ENCODE measurements at places on chromosomes 4 and X.

DNA sequence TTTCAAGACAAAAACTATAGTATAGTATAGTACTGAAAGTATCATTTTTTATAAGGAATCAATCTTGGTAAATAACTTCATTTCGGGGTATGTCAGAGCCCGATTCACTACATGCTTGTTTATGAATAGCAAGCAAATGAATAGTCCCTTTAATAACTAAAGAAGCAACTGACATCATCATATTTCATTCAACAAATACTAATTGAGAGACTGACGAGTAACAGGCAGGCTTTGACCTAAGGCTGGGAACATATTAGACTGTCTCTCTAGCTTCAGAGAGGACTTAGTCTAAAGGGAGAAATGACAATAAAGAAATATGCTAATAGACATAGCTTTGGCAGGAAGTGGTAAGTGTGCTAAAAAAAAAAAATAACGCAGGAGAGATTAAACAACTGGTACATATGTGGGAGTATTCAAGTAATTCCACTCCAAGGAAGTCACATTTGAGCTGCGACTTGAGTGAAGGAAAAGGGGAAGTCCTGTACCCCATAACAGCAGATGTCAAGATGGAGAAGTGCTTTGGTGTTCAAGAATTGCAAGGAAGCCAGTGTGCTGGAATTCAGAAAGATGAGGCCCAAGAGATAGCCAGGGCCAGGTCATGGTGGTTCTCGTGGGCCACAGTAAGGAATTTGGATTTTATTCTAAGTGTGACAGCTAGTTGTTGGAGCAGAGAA lies 284.9 kb downstream of the FBXO8 start:
- no peak for DNase-seq

DNA sequence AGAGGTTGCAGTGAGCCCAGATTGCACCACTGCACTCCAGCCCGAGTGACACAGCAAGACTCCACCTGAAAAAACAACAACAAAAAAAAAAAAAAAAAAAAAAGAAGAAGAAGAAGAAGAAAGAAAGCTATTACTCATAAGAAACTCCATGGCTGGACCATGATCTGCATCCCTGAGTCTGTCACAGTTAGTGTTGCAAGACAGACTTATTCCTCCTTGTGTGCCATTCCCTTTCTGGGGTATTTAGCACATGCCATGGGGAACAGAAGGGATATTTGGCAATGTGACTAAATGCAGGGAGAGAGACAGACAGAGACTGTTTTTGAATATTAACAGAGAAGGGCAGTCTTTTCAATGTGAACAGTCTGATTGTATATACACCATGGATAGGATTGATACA lies 16.7 kb upstream of the PDS5A start:
- no peak for DNase-seq

DNA sequence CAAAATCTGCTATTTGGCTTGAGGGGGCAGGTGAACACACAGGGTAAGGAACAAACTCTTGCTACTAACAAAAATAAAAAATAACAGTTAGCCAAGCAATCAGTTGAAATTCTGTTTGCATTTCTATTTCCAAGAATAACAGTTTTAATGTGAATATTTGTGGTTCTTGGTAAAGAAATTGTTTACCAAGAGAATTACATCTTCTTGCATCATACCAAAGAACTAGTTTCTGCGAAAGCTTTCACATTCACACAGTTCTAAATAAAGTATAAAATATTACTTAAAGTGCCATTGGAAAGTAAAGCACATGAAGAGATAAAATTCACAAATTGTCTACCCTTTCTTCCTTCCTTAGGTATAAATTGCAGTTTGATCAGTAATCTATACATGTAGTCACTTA lies 54.4 kb downstream of the KLHL4 start:
- DNase-seq: no peak

DNA sequence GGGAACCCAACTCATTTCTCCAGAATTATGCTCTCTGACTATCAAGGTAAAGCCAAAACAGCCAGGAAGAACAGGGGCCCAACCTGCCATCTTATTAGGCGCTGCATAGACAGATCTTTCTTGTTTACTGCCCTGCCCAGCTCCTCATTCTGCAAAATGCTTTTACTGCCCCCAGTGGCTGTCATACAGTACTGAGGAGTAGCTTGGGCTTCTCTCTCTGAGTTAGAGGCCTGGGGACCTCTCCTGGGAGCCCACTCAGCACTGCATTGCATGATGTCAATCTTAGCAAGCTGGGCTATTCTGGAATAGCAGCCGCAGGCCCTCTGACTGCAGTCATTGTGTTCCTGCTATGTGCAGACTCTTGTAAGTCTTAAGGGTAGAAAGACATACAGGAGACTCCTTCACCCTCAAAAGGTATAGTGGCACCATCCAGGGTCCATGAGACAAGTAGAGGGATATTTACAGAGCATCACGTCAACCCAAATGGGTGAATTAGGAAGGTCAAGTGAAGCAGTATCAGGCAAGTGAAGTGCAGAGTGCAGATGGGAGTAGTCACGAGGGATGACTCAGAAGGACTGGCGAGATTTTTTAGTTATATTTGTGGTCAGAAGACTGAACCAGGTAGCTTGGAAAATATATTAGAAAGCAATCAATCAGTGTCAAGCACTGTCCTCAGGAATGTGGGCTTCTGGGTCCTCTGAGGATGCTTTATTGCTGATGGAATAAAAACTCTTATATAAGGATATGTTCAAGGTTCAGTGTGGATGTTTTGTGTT lies 294.1 kb upstream of the SFRP2 start:
- no peak for DNase-seq

DNA sequence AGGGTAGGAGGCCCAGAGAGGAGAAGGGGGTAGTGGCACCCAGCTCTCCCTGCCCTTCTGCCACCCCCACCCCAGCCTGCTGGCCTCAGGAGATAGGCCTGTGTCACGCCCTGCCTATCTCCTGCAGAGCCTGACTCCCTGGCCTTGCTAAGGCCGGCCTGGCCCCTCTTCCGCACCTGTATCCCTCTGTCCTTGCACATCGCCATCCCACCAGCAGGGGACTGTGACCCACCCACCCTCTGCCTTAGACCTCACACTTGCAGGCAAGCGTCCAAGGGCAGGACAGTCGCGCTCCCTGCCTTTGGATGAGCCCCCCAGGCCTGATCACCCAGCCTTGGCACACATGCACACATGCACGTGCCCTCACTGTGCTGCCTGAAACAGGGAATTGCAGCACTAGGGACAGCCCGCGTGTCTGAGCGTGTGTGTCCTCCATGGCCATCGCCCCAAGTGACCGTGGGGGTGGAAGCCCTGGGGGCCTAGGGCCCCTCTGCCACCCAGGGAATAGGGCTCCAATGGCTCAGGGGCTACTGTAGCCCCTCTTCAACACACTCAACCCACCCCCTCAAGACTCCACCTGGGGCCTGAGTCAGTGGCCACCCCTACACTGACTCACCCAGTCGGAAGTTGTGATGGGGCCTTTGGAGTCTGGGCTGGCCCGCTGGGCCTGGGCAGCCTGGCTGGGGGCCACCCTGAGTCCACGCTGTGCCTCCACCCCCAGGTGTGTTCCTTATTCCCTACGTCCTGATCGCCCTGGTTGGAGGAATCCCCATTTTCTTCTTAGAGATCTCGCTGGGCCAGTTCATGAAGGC lies 2.1 kb downstream of the SLC6A8 start:
- no peak for DNase-seq

DNA sequence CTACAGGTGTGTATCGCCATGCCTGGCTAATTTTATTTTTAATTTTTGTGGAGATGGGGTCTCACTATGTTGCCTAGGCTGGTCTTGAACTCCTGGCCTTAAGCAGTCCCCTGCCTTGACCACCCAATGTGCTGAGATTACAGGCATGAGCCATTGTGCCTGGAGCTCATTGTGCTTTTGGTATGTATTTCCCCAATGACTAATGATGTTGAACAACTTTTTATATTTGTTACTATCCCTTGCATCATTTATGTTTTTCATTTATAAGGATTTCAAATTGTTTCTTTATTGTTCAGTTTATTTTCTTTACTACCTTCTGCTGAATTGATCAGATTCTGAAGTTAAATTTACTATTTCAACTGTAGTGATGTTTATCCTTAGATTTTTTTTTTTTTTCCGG lies 199.7 kb downstream of the CEP135 start:
- DNase-seq: no peak

GRCh38 chr4:48930654-48931053 lies 24.1 kb upstream of the OCIAD2 start:
- DNase-seq: no peak

DNA sequence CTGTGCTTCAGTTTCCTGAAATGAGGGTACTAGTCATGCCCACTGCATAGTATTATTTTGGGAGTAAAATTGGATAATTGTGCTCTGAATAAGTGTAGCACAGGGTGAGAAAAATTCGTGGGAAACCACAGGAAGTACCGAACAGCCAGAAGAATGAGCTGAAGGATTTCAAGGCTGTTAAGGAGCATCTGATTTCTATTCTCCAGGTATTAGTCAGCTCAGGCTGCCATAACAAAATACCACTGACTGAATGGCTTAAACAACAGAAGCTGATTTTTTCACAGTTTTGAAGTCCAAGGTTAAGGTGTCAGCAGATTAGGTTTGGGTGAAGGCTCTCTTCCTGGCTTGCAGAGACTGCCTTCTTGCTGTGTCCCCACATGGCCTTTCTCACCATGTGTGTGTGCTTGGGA lies 41.9 kb downstream of the WWC2 start:
- DNase-seq: no peak

GRCh38 chr4:176814770-176815169 lies 22.0 kb upstream of the VEGFC start:
- DNase-seq: no peak

DNA sequence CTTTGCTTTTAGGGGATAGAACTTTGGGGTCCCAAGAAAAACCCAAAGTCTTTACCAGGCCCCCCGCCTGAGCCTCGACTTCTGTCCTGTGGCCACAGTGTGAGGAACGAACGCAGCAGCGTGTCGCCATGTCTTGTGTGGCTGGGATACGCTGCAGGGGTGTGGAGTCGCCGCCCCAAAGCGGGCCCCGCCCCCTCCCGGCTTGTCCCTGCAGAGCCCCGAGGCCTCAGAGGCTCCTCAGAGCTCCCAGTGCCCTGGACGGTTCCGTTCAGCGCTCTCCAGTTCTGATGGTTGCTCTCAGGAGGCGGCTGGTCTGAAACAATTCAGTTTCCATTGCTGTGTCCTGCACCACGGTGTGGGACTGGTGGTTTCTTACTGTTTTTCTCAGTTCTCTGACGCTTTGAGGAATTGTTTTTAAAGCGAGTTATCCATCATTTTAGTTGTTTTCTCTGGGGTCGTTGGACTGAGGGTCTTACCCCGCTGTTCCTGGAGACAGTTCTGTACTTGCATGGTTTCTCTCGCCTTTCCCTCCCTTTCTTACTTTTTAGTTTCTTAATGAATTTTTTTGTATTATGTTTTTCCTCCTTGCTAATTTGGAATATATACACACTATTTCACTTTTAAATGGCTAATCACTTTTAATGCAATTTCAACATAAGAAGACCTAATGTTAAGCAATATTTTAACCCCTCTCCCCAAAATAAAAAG lies 1.6 kb upstream of the IDUA start:
- DNase-seq: peak; percentile 52

DNA sequence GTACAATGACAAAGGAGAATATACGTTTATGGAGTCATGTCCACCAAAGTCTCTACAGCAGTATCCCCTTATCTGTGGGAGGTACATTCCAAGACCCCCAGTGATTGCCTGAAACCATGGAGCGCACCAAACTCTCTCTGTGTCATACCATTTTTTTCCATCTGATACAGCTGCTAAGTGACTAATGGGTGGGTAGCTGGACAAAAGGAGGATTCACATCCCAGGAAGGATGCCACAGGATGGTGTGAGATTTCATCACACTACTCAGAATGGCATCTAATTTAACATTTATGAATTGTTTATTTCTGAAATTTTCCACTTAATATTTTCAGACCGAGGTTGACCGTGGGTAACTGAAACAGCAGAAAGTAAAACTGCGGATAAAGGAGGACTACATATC lies 49.8 kb upstream of the AGA start:
- DNase-seq: no peak

DNA sequence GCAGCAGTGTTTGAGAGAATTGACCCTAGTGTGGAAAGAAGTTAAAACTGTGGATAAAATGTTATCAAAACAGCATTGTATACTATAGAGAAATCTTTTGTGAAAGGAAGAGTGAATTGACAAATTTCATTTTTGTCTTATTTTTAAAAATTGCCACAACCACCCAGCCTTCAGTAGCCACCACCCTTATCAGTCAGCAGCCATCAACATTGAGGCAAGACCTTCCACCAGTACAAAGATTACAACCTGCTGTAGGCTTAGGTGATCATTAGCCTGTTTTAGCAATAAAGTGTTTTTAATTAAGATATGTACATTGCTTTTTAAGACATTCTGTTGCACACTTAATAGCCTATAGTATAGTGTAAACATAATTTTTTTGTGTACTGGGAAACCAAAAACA lies 91.1 kb downstream of the NFKB1 start:
- DNase-seq: no peak

GRCh38 chr4:38968668-38969067 lies 63.5 kb downstream of the TMEM156 start:
- no peak for DNase-seq

DNA sequence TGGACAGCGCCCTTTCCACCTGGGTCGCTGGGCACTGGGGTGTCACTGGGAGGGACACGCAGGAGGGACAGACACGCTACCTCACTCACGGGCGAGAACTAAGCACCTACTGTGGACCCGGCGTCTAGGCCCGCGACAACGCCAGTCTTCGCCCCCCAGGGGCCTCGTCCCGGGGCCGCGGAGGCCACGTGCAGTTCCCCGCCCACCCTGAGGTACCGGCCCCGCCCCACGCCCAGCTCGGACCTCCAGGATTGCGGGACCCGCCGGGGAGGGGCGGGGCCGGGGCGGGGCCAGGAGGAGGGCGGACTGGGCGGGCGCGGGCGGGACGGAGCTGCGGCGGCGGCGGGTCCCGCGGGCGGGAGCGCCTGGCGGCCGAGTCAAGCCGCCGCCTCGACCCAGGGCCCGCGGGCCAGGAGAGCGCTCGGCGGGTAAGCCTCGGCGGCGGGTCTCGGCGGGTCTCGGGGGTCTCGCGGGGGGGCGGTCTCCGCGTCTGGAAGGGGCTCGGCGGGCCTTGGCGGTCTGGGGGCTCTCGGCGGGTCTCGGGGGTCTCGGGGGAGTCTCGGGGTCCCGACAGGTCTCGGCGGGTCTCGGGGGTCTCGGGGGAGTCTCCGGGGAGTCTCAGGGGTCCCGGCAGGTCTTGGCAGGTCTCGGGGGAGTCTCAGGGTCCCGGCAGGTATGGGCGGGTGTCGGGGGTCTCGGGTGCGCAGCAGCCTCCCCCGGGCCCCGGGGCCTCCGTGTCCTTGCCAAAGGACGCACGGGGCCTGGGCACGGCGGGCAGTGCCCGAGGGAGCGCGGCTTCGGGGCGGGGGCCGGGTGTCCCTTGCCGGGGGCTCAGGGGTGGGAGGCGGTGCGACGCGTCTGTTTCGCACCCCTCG lies at the start of gene SH3BP2:
TSS of gene SH3BP2 (plus strand) at position 375 of the 875 bp plus-strand sequence. CDS start 27,533 bp downstream, outside the sequence.
- DNase-seq: no peak

DNA sequence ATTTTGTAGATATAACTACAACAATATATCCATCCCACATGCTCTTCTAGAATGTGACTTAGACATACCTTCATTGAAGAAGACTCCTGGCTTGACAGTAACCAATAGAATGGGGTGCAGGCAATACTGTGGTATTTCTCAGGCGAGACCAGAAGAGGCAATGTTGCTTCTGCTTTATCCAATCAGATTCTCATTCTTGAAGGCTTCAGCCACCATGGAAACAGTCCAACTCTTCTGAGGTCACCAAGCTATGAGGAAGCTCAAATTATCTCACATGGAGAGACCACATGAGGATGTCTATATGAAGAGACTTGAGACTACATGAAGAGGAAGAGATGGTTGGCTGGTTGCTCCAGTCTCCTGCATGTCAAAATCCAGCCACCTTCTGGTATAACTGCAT lies 469.9 kb downstream of the PCDH10 start:
- no peak for DNase-seq

Measured in stimulated activated CD4-positive, alpha-beta T cell treated with anti-CD3 and anti-CD28 coated beads, Interleukin-12 subunit alpha, Interleukin-12 subunit beta, amount 100 ng/mL, for 48 hours (primary cell).